ENCODE measurements at places on chromosomes 2 and 18. TPM values are rescaled to one million over a fixed set of nuclear protein-coding genes. Genes with fewer than 3 reads are reported as not detected.

The ACMSD gene
- total RNA-seq = not detected

DNA sequence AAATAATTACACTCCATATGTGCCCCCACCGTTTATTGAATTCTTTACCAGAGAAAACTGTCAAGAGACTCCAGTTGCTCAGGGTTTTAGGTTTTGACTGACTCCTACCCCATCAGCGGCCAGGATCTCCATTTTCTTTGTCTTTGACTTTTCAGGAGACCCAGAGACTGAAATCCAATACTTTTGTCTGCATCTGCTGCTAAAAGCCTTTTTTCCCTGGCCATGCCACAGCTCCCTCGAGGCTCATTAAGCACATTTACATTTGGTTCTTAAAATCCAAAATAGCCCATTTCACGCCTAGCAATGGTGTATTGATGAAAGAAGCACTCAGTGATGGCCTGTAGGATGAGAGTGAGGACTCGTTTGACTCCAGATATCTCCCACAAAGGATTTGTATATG lies 332.6 kb upstream of the ACVR2A start:
- no peak overlapping the region for H3K27ac ChIP-seq
- no peaks in the 10 kb centered on the region for H3K27me3 ChIP-seq
- no peak overlapping the region for H3K4me3 ChIP-seq
- no peaks in the 10 kb centered on the region for H3K36me3 ChIP-seq

- H3K36me3 ChIP-seq = no peaks in the 10 kb centered on the region
- no peaks in the 10 kb centered on the region for H3K27me3 ChIP-seq
- H3K4me1 ChIP-seq = peaks cover 11% of the 10 kb centered on the region
- no peak overlapping the region for H3K27ac ChIP-seq
These were observed 51.2 kb downstream of the MYO3B start for GRCh38 chr2:170229125-170229524.

DNA sequence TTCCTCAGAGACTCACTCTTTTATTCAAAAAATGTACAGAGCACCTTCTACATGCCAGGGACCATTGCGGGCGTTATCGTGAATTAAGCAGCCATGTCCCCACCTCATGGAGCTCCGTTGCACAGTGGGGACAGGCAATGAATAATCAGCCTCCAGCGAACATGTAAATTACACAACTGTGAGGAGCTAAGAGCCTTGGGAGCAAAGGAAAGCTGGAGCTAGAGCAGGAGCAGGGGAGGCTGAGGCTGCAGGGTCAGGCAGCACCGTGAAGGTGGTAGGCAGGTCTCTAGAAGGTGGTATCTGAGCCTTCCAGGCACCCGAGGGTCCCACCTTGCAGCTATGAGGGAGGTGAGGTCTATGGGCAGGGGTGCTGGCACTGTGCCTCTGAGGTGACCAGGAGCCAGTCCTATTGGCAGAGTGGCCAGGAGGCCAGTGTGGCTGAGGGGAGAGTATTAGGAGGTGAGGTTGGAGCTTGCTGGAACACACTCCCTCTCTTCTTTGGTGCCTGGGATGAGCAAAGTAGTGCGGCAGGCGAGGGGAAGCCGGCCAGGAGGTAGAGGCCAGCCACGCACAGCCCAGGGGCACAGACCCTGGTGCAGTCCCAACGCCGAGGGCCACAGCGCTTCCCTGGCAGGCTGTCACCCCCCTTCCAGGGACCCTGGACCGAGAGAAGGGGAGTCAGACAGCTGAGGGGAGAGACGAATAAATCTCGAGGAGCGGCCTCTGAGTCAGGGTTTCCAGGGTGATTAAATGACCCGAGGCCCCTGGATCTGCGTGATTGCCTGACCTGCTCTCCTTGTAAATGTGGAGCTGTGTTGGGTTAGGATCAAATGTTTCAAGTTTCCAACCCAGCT lies 167.3 kb downstream of the SEPTIN10 start:
- DNase-seq = no peak
- no peak overlapping the region for H3K4me3 ChIP-seq
- H3K4me1 ChIP-seq = no peaks in the 10 kb centered on the region
- no peaks in the 10 kb centered on the region for H3K27me3 ChIP-seq

GRCh38 chr18:76610933-76611749 lies 116.1 kb upstream of the ZNF516 start:
- no peak overlapping the region for H3K27ac ChIP-seq
- peak overlapping the region; percentile 18 for H3K4me3 ChIP-seq
- H3K27me3 ChIP-seq = peaks cover 16% of the 10 kb centered on the region
- no peaks in the 10 kb centered on the region for H3K36me3 ChIP-seq
- DNase-seq = no peak

DNA sequence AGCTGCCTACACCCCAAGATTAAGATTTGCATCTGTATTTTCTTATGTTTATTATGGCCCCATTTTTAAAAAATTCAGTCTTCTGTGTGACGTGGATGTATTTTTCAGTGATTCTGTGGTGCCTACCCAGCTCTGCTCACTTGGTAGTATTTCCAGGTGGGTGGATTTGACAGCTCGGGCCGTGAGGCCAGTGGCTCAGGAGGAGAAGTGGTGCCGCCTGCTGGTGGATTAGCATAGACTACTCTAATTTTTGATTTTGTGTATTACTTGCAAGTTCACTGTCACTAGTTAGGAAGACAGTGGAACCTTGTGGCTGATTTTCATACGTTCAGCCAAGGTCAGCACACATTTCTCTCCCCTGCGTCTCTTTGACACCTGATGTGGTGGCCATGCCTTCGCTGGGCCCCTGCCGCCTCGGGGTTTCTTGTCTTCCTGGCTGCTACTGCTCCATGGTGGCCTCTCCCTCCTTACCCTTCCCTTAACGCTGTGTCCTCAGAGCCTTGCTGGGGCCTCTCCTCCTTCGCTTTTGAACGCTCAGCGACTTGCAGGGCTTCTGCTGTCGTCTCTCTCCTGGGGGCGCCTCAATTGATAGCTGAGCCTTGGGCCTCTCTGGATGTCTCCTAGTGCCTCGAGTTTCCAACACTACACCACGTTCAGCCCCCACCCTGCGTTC lies 89.4 kb downstream of the DGKD start:
- H3K4me3 ChIP-seq = no peak overlapping the region
- no peak overlapping the region for H3K27ac ChIP-seq
- H3K4me1 ChIP-seq = peaks cover 8% of the 10 kb centered on the region

The NT5DC4 gene
- total RNA-seq = 2.4 TPM

DNA sequence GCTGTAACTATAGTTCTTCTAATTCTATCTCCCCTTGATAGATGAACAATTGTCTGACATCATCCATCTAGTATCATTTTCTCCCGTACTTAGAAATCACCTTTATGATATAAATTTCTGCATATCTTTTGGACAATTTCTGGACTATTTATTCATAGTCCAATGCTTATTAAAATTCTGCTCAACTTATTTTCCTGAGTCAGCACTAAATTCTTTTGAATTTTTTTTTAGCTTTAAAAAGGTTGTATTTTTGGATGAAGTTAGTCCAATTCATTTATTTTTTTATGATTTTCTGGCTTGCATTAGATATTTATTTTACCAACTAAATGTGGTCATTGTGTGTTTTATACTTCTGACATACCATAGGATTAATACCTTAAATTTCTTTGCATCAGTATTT lies 538.5 kb upstream of the DCC start:
- no peak overlapping the region for H3K27ac ChIP-seq
- no peaks in the 10 kb centered on the region for H3K36me3 ChIP-seq
- DNase-seq = no peak
- no peaks in the 10 kb centered on the region for H3K4me1 ChIP-seq
- H3K27me3 ChIP-seq = no peaks in the 10 kb centered on the region

The SULT1C4 gene
- 1.3 TPM for total RNA-seq

GRCh38 chr2:108923736-108924579 lies 65.1 kb downstream of the EDAR start:
- no peak overlapping the region for H3K4me3 ChIP-seq
- 0 out of 2 replicates have a peak, but pooled peaks cover 6% of the 10 kb centered on the region for H3K4me1 ChIP-seq
- H3K36me3 ChIP-seq = no peaks in the 10 kb centered on the region
- DNase-seq = no peak

GRCh38 chr2:74373221-74373676 lies 6.9 kb downstream of the DCTN1 start:
- peaks cover 51% of the 10 kb centered on the region for H3K36me3 ChIP-seq
- H3K27ac ChIP-seq = no peak overlapping the region
- H3K4me1 ChIP-seq = no peaks in the 10 kb centered on the region
- DNase-seq = no peak
- no peak overlapping the region for H3K4me3 ChIP-seq

DNA sequence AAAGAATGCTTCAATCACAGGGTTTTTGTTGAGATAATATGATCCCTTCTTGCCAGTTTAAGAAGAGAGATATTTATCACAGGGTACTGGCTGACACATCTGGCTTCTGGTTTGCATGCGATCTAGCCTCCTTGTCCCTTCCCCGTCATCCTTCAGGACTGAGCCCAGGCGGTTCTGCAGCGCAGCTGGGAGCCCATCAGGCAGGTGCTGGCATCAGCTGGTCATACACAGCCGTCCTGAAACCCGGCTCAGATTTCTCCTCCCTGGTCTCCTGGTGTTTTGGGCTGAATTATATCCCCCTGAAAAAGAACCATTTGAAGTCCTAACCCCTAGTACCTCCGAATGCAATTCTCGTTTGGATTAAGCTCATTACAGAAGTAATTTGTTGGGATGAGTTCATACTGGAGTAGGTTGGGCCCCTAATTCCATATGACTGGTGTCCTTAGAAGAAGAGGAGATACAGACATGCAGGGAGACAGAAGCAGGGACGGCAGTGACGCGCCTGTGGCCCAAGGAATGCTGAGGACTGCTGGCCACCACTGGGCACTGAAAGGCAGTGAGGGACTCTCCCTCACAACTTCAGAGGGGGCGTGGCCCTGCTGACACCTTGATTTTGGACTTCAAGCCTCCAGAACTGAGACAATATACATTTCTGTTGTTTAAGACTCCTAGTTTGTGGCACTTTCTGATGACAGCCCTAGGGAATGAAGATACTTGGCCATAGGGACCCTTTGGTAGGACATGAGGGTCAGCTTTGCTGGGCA lies 83.9 kb upstream of the ODC1 start:
- no peak overlapping the region for H3K4me3 ChIP-seq
- no peaks in the 10 kb centered on the region for H3K36me3 ChIP-seq
- H3K4me1 ChIP-seq = peaks cover 17% of the 10 kb centered on the region
- no peak overlapping the region for H3K27ac ChIP-seq
- no peak for DNase-seq

The TMEM37 gene
- total RNA-seq = 23.7 TPM

The LRRC30 gene
- not detected for total RNA-seq

DNA sequence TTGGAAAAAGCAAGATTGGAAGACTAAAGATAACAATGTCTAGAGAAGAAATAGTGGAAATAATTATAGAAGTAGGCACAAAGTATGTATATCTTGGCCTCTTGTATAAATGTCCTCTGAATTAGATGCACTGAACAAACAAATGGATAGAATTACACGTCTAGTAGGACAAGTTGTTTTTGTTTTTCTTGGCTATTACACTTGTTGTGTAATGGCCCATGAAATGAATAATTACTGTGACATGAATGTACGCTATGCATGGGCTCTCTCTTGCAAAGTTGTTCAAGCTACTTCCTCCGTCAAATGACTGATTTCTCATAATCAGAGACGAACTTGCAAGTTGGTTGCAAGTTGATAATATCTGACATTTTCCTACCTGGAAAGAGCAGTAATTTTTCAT lies 126.2 kb downstream of the PDE1A start:
- DNase-seq = no peak
- no peaks in the 10 kb centered on the region for H3K4me1 ChIP-seq
- no peak overlapping the region for H3K4me3 ChIP-seq
- no peaks in the 10 kb centered on the region for H3K36me3 ChIP-seq
- H3K27me3 ChIP-seq = no peaks in the 10 kb centered on the region
- H3K27ac ChIP-seq = no peak overlapping the region

- no peaks in the 10 kb centered on the region for H3K36me3 ChIP-seq
- DNase-seq = no peak
- no peak overlapping the region for H3K4me3 ChIP-seq
- H3K27me3 ChIP-seq = peaks cover 69% of the 10 kb centered on the region
- H3K27ac ChIP-seq = no peak overlapping the region
These were observed 1.6 kb upstream of the ARHGEF4 start for GRCh38 chr2:130834931-130835765.

GRCh38 chr2:67626656-67627055 lies 229.5 kb downstream of the ETAA1 start:
- no peak overlapping the region for H3K27ac ChIP-seq
- H3K4me1 ChIP-seq = no peaks in the 10 kb centered on the region
- H3K27me3 ChIP-seq = no peaks in the 10 kb centered on the region
- no peak overlapping the region for H3K4me3 ChIP-seq
- H3K36me3 ChIP-seq = no peaks in the 10 kb centered on the region

DNA sequence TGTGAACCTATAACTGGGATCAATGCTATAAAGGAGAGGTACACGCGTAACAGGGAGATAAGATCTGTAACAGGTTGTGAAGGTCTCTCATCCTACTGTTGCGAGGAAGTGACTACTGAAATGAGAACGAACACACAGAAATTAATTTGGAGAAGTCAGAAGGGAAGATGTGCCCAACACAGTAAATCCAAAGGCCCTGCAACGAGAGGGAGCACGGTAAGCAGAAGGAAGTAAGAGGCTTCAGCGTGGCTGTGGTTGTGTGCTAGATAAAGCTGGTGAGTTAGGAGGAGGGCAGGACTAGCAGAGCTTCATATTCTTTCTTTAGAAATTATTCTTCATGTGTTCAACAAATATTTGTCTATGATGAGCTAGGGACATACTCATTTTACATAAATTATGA lies 2.5 kb upstream of the ATG16L1 start:
- DNase-seq = no peak
- H3K27ac ChIP-seq = no peak overlapping the region
- H3K4me1 ChIP-seq = peaks cover 41% of the 10 kb centered on the region
- H3K4me3 ChIP-seq = no peak overlapping the region
- H3K36me3 ChIP-seq = no peaks in the 10 kb centered on the region

DNA sequence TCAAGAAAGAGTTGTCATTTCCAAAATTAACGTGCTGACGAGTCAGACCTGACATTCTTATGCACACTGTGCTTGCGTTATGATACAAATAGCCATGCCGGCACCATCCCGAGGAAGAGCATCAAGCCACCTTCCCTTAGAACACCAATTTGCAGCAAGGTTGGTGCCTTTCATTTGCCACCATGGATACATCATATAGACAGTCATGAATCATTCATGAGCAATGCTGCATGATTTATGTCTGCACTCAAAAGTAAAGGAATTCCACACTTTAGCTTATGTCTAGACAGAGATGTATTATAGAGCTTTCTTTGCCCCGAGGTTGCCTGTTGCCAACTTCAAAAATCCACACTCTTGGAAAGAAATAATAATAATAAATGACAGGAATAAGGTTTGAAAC lies 166.9 kb downstream of the VWC2L start:
- no peak overlapping the region for H3K27ac ChIP-seq
- H3K36me3 ChIP-seq = no peaks in the 10 kb centered on the region
- no peak overlapping the region for H3K4me3 ChIP-seq

- no peak overlapping the region for H3K27ac ChIP-seq
- H3K4me1 ChIP-seq = no peaks in the 10 kb centered on the region
- H3K4me3 ChIP-seq = no peak overlapping the region
- H3K27me3 ChIP-seq = no peaks in the 10 kb centered on the region
- DNase-seq = no peak
These were observed 177.4 kb downstream of the CAPN13 start for GRCh38 chr2:30629866-30630265.

DNA sequence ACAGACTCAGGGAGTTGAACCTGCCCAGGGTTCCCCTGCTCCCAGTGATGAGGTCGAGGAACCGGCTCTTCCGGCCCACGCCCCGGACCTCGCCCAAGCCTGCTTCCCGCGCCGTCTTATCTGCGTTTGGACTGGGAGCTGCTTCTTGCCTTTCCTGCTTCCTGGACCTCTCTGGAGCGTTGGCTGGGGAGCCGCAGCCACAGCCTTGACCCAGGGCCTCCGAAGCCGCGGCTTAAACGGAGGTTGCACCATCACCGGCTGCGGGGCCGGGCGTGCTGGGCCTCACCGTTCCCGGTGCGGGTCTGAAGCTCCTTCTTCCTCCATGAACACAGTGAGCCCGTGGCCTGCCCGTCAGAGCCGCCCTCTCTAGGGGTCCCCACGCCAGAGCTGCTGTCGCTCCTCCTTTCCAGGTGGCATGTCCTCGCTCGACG lies 13.3 kb downstream of the NTSR2 start:
- peaks cover 19% of the 10 kb centered on the region for H3K4me1 ChIP-seq
- H3K4me3 ChIP-seq = peak overlapping the region; percentile 11
- DNase-seq = no peak
- H3K27ac ChIP-seq = no peak overlapping the region
- H3K36me3 ChIP-seq = no peaks in the 10 kb centered on the region
